A549 treated with RU486 at 1 μM for 4 hours (cell line): ENCODE measurements at places on chromosomes 13 and 19. TPM values are rescaled to one million over a fixed set of nuclear protein-coding genes. Genes with fewer than 3 reads are reported as not detected.

Gene KRTDAP
- not detected in 5 replicates for total RNA-seq

Gene SIGLEC8
- not detected in 5 replicates for total RNA-seq

Gene OVOL3
- 0.31 to 0.80 TPM in 2 of 5 replicates, not detected in the others for total RNA-seq

Gene TSKS
- total RNA-seq = not detected in 5 replicates
